ENCODE measurements at places on chromosomes 11 and 22.

GRCh38 chr11:43359422-43359818 lies 700 bp downstream of the TTC17 start:
- no peak for DNase-seq

GRCh38 chr11:86202013-86202336 lies 42.6 kb upstream of the EED start:
- no peak for DNase-seq

DNA sequence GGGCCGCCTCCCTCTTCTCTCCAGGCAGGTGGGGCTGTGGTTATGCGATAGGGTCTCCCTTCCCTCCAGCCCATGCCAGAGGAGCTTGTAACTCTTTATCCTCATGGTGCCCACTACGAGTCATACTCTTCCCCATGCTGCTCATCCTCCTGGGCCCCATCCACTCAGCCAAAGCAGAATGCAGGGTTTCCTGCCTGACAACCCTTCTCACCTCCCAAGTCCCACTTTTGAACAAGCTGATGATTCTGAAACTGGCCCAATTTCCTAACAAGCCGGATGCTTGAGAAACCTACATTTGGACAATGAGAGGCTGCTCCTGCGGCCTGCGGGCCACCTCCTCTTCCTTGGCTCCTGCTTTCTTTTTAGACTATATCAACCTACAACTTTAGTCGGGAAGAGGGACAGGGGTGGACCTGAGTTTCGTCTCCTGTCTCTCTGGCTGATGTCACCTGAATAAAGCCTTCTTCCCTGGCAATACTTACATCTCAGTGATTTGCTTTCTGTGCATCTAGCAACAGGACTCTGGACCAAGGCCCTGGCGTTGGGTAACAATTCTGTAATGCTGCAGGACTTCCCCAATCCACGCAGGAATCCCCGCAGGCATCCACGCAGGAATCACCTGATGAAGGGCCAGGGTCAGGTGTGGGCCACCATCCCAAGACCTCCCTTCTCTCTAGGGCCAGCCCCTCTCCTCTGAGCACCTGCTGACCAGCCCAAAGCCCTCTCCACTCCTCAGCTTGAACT lies 1.5 kb upstream of the NDUFS8 start:
- DNase-seq = no peak

DNA sequence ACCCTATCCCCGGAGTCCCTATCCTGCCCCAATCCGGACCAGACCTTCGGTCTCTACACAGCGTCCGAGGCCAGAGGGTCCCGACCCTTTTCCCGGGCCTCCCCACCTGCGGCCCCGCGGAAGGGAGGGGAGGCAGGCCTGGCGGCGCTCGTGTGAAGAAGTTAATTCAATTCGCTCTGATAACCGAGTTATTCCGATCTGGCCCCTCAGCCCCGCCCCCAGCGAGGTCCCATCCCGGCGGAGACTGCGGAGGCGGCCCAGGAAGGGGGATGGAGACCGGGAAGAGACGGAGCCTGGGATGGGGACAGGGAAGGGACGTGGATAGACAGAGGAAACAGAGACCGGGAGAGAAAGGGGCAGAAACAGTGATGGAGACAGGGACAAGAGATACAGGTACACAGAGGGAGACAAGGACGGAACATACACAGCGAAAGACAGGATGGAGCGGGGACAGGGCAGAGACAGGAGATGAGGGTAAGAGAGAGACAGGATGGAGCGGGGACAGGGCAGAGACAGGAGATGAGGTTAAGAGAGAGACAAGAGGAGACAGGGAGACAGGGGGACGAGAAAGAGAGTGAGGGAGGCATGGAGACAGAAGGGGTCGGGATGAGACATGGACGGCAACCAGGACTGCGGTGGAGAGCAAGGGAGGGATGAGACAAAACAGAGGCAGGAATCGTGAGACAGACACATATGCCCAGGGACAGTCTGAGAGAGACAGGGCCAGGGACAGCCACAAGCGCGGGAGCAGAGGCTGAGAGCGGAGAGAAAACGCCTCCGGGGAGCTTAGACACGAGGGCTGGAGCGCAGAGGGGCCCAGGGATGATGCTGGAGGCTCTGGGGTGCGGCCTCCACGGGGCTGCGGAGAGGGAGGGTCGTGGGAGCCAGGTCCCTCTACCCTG lies 636 bp upstream of the PHOX2A start:
- no peak for DNase-seq

- DNase-seq = no peak
Measured at GRCh38 chr11:69840371-69841169, 21.4 kb upstream of the FGF3 start.

- DNase-seq = no peak
Measured at GRCh38 chr22:46486996-46487717, 50.3 kb downstream of the CELSR1 start.

GRCh38 chr11:71139516-71140205 lies 112.7 kb downstream of the SHANK2 start:
- DNase-seq = no peak

DNA sequence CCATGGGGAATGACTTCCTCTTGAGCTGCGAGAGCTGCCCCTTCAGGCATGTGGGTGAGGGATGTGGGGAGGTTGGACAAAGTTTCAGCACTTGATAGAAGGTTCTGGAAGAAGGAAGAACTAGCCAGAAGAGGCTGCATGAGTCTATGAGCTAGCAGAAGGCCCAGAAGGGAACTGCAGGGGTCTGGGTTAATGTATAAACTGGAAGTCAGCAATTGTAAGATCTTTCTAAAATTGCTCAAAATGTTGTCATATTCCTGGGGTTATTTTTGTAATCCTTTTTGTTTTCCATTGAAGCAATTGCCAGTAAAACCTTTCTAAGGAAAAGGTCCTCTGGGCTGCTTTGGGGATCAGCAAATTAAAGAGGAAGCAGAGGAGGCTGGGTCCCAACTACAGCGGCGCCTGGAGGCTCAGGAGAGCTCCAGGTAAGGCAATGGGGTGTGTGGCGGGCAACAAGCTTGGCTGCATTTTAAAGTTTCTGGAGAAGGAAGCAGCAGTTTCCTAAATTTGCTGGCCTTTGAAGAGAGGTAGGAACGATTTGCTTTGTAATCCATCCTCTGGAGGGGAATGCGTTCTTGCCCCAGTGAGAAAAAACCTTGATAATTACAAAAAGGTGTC lies 29.2 kb downstream of the ADAMTS15 start:
- no peak for DNase-seq

GRCh38 chr22:36238373-36239149 lies 766 bp downstream of the APOL2 start:
- no peak for DNase-seq

GRCh38 chr11:118528511-118528910 lies 1.2 kb downstream of the TTC36 start:
- no peak for DNase-seq

DNA sequence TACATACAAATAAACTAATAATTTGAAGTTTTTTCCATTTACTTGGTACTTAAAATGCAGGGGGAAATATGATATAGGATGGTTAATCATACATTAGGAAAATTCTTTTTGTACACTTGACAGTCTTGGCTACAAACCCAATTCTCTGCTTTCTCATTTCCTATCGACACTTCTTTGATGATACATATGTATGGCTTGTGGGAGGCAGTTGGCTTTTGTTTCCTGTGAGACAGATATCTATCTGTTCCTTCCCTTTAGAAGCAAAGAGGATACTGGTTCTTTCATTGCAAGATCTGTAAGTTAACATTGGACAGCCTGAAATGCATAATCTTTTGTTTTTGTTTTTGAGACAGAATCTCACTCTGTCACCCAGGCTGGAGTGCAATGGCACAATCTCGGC lies 47.9 kb upstream of the ADORA2A start:
- DNase-seq = no peak

DNA sequence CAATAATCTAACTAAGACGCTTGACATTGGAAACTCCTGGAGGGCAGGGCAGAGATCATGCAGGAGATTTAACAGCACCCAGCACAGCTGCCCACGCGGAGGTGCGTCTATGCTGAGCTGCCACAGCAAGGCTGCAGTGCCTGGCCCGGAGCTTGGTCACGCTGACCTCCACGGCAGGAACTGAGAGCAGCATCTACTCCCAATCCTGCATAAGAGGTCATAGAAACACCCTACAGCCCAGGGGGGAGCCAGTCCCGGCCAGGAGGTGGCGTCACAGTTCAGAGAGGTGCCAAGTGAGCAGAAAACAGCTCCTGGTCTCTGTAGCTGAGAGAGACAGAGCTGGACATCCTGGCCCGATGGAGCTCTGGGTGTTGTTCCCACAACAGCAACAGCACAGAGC lies 121.1 kb upstream of the TMEM45B start:
- DNase-seq = no peak

GRCh38 chr11:130635937-130636630 lies 187.6 kb downstream of the ADAMTS15 start:
- no peak for DNase-seq

Measured in stimulated activated CD4-positive, alpha-beta T cell treated with anti-CD3 and anti-CD28 coated beads, Interleukin-1b, Interleukin-23, amount 100 ng/mL, for 4 hours (primary cell).